ENCODE measurements at places on chromosomes 4 and X.

GRCh38 chr4:38189445-38189844 is 229.2 kb downstream of the PTTG2 start:
- DNase-seq = peak; percentile 13

DNA sequence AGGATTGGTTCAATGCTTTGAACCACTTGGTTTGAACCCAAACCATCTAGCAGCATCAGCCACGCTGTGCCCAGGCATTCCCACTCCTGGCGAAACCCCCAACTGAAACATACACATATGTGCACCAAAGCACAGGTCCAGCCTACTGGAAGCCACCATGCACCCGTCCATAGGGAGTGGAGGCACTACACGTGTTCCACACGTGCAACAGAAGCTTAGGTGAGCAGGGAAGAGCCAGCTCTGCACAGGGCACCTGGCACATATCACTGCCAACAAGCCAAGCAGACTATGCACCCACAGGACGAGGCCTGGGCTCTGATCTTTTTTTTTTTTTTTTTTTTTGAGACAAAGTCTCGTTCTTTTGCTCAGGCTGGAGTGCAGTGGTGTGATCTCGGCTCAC is 66.3 kb upstream of the GPR78 start:
- DNase-seq = no peak

GRCh38 chrX:124954402-124954801 is 365.3 kb upstream of the TEX13C start:
- DNase-seq = no peak

- DNase-seq = no peak
Observed at GRCh38 chr4:126582737-126583136, 1050.0 kb upstream of the INTU start.

DNA sequence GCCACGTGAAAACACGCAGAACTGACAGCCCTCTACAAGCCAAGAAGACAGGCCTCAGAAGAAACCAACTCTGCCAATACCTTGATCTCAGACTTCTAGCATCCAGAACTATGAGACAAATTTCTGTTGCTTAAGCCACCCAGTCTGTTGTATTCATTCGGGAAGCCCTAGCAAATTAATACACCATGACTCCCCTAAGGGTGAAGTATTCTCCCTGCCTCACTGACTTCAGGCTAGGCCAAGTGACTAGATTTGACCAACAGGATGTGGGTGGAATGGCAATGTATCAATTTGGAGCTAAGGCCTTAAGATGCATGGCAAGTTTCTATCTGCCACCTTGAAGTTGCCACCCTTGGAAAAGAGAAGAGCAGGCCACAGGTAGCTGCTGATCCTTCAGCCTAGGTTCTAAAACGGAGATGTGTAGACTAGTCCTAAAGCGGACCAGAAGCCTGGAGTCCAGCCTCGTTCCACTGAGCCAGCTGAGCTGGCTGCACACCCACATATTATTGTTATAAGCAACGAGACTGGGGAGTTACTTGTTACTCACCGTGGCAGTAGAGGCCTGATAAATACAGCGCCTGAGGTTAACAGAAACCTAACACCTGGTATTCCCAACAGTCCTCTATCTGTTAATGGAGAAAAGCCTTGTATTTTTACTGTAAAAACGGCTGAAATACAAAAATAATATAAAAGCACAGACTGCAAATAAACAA is 16.4 kb downstream of the SCARB2 start:
- DNase-seq = no peak

DNA sequence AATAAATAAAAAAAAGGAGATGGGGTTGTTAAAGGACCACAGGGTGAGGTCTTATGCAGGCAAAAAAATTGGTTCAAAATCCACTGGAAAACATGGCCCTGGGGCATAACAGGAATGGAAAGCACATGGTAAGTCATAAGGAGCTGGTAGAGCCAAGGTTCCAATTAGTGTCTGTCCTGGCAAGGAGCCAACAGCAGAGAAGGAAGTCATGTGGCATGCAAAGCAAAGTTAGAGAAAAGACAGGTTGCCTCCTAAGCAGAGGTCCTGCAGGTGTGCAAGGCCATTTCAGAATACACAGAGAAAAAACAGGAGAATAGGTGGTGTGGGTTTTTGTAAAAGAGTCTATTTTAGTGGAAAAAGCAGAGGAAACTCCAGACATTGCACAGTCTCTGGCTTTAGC is 1881.7 kb downstream of the ARAP2 start:
- DNase-seq = no peak

- no peak for DNase-seq
Observed at GRCh38 chr4:29082684-29083083, 1637.5 kb upstream of the PCDH7 start.

DNA sequence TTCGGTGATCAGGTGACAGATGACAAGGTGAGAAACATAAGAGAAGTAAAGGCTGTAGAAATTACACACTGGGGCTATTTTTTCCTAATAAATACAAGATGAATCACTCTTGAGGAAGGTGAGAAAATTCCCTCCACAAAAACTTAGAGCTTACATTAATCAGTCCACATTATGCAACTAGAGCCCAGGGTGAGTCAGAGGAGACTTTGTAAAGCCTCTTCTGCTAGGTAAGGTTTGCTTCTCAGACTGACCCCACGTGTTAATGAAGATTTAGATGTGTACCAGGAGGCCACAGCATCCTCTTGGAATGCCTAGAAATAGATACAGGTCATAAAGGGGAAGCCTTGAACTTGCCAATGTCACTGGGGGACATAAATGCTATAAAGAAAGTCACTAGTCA is 396.0 kb upstream of the SMIM31 start:
- no peak for DNase-seq

DNA sequence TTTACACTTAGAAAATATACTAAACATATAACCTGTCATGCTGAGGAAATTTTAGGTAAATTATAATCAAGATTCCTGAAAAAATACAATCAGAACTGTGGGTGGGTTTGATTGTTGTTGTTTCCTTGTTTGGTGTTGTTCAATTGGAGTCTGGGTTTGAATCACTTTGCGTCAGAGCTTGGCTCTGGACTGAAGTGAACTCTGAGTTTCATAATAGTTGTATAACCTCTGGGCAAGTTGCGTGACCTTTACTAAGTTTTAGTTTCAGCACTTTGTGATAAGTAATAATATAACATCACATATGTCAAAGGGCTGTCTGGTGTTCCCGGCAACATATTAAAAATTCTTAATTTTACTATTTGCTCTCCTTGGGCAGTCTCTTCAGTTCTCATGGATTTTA is 758.1 kb downstream of the RAPGEF2 start:
- DNase-seq = no peak

GRCh38 chrX:110173192-110174175 is 144.4 kb downstream of the AMMECR1 start:
- no peak for DNase-seq

DNA sequence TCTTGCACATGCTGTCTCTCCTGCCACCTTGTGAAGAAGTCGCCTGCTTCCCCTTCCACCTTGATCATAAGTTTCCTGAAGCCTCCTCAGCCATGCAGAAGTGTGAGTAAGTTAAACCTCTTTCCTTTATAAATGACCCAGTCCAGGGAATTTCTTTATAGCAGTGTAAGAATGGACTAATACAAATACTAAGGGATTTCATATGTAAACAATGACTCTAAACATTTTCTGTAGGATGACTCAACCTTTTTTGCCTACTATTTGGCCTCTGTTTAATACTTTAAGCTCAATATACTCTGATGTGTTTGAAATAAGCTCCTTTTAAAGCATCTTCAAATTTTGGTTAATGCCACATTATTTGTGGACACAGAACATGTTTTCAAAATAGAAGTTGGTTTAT is 813.5 kb upstream of the SLIT2 start:
- DNase-seq = no peak

GRCh38 chr4:21885770-21886169 is 62.8 kb downstream of the KCNIP4 start:
- DNase-seq = no peak

DNA sequence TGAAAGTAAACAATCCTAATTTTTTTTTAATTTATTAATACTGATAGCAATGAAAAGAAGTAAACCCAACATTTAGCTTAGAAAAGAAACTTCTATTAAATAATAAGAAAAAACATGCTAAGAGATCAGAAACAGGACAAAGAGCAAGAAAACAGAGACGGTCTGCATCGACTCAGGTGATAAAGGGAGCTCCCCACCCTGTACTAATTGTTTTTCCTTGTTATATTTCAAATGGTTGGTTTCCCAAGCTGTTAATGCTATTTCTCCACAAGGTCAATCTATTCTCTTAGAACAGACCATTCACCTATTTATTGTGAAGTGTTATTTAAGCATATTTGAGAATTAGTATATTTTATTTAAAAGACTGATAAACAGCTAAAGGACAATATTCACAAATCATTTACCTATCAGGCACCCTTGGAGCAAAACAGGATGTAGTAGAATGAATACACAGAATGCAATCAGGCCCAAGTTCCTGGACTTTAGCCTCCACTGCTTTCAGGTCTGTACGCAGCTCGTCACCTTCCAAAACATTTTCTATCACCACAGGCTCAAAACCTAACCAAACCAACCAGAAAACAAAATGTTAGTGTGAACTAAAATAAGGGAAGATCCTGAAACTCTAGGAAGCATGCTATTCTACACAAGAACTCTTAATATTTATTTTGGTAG is 5.5 kb downstream of the SEPSECS start:
- no peak for DNase-seq

DNA sequence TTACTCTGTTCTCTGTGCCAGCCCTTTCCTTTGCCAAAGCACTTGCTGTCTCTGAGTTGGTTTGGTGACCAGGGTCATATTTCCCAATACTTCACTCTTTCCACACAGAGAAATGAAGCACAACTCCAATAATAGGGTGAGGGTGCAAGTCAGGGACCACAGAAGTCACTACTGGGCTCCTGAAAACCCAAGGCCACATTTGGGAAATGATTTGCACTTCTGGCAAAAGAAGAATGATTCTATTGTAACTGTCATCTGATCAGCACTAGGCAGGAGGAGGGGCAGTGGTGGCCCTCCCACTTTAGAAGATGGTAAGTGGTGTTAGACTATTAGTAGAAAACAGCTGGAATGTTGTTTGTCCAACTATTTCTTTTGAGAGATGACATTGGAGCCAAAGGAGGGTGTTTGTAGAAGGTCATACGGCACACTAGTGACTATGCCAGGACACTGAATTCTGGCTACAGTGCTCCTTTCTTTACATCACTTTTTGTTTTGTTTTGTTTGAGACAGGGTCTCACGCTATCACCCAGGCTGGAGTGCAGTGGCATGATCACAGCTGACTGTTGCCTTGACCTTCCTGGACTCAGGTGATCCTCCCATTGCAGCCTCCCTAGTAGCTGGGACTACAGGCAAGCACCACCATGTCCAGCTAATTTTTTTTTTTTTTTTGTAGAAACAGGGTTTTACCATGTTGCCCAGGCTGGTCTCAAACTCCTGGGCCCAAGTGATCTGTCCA is 10.8 kb upstream of the HADH start:
- DNase-seq = no peak

- DNase-seq = no peak
Observed at GRCh38 chrX:72351606-72352334, 46.1 kb upstream of the CITED1 start.

- DNase-seq = no peak
Observed at GRCh38 chrX:129013574-129013973, 509.7 kb downstream of the SMARCA1 start.

- no peak for DNase-seq
Observed at GRCh38 chrX:13165266-13166189, 121.1 kb upstream of the FAM9C start.

DNA sequence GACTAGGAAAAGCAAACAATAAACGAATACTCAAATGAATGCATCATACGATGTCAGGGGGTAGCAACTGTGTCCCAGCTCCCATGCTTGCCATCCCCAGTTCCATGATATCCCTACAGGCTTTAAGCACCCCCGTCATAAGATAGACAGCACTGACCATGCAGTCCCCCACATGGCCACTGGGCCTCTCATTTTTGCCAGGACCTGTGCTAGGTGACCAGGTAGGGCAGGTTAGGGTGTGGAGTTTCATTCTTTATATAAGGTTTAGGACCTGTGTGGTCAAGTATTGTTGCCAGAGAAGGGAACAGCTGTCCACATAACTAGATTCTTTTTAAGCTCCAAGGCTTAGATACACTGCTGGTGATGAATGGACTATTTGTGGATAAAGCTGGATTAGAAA is 9.7 kb downstream of the PPEF2 start:
- no peak for DNase-seq

DNA sequence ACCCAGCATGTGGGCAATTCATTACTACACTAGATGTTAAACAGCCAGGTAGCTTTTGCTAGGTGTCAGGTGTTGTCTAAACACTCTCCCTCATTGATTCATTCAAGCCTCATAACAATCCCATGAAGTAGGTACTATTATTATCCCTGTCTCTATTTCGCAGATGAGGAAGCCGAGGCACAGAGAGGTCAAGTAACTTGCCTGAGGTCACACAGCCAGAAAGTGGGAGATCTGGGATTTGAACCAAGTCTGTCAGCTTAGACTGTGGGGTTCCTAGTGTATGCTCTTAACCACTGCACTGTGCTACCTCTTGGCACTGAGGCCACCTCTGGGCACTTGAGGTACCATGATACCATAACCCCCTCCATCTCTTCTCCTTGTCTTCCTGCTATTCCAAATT is 17.4 kb upstream of the XPNPEP2 start:
- DNase-seq = no peak

DNA sequence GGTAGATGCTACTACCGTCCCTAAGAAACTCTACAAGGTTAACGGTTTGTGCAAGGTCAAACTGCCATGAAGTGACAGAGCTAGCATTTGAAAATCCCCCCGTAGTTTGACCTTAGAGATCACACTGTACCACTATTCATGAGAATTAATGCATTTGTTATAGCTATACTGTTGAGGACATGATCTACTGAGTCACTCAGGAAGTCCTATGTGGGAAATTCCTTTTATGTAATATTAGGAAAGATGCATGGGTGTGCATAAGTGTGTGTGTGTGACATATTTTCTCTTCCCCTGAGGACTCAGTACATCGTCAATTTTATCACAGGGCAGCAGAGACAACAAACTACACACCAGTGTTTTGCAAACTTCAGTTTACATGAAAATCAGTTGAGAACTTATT is 141.1 kb downstream of the FBXW7 start:
- DNase-seq = no peak

DNA sequence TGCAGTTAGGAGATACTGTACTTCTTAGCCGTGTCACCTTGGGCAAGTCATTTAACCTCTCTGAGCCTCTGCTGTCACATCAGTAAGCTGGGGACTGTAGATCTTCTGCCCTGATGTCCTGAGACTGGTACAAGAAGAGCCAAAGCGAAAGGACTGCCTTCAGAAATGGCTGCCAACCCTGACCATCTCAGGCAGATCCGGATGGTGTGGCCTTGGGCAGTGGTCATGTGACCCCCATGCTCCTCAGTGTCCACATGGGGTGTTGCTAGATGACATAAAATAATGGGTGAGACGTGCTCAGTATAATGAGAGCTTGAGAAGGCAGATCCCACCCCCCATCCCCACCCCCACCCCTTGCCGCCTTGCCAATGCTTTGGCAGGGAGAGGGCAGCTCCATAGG is 60.4 kb upstream of the MTM1 start:
- DNase-seq = no peak

- DNase-seq = no peak
Observed at GRCh38 chr4:74796631-74797030, 2.3 kb upstream of the BTC start.
